ENCODE measurements at places on chromosomes 12 and 14.

DNA sequence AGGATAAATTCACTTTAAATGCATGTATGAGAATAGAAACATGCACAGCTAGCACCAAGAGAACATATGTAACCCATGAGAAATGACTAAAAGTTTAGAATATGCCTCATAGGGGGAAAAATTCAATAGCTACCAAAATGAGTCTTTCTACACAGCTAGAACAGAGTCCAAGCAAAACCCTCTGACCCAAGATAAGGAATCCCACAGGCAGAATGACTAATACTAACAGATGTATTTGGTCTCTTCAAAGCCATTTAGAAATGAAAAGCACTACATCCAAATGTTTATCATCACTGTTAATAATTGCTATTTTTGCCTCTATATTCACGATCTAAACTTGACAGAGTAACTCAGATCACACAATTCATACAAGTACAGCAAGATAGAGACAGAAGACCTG lies 44.0 kb downstream of the KICS2 start:
- DNase-seq = no peak

- no peak for DNase-seq
Measured at GRCh38 chr12:94336211-94336925, 123.3 kb downstream of the CEP83 start.

GRCh38 chr12:54565310-54565985 lies 16.0 kb downstream of the PDE1B start:
- no peak for DNase-seq

- DNase-seq = peak; percentile 57
Measured at GRCh38 chr14:34018564-34019244, 67.8 kb upstream of the EGLN3 start.

DNA sequence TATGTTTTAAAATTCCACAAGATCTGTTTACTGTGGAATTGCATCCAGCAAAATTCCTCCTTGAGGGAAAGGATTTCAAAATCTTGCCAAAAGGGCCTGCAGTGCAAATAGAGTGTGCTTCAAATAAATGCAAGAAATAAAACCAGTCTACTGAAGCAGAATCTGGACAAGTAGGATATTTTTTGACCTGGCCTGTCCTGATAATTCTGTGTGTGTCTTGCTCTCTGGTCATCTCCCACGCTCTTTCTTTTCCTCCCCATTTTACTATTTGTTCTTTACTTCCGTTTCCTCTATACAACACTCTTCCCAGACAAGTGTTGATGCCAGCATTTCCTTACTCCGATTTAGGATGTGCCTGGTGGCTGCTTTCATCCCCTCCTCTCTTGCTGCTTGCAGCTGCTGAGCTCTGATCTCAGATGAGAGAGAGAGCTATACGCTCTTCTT lies 115.9 kb downstream of the GPR135 start:
- DNase-seq = no peak

- DNase-seq = no peak
Measured at GRCh38 chr14:96176811-96177211, 27.8 kb upstream of the BDKRB2 start.

- DNase-seq = no peak
Measured at GRCh38 chr12:51415931-51416330, 8.7 kb upstream of the SLC4A8 start.

- DNase-seq = no peak
Measured at GRCh38 chr14:76677534-76678145, 83.6 kb upstream of the VASH1 start.

DNA sequence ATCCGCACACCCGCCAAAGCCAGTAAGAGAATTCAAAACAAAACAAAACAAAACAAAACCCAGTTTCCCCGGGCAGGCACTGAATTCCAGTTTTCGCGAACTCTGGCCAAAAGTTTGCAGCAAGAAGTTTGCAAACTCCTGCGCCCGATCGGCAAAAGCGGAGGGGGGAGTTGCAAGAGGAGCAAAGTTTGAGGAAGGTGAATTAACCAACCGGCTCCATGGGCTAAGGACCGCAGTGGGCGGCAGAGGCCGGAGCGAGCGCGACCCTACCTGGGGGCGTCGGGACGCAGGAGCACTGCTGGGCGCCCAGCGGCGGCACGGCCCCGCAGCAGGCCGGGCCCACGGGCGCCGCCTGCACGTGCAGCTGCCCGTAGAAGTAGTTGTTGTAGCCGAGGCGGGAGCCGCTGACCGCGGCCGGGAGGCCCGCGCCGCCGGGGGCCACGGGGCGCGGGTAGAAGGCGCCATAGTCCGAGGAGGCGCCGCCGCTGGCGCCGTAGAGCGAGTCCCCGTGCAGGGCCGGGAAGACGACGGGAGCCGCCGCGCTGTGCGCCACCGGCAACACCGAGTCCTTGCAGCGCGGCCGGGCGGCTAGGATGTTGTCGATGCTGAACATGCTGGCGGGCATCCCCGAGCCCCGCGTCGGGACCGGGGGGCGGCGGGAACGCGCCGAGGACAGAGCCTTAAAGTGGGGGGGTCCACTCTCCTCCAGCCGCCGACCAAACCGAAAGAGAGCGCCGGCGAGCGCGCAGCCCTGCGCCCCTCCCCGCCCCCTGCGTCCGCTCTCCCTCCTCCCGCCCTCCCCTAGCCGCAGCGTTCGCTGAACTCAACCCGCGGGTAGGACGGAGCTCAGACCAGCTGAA lies at the start of gene GSC:
Gene GSC (minus strand): TSS at position 723 of the 860 bp plus-strand sequence. CDS start 98 bp downstream, at position 625.
- no peak for DNase-seq

- no peak for DNase-seq
Measured at GRCh38 chr14:25861406-25861805, 736.4 kb downstream of the NOVA1 start.

- DNase-seq = no peak
Measured at GRCh38 chr12:117674313-117674712, 294.5 kb downstream of the KSR2 start.

GRCh38 chr12:101855364-101855884 lies 22.0 kb upstream of the DRAM1 start:
- no peak for DNase-seq

- peak; percentile 94 for DNase-seq
Measured at GRCh38 chr14:22549981-22550673, 38.9 kb downstream of the DAD1 start.

GRCh38 chr12:49233842-49234526 lies 30.9 kb upstream of the TUBA1C start:
- DNase-seq = peak; percentile 86

GRCh38 chr12:73665193-73665592 lies 872.4 kb upstream of the ATXN7L3B start:
- no peak for DNase-seq

- DNase-seq = no peak
Measured at GRCh38 chr12:128734371-128734770, 89.4 kb downstream of the SLC15A4 start.

DNA sequence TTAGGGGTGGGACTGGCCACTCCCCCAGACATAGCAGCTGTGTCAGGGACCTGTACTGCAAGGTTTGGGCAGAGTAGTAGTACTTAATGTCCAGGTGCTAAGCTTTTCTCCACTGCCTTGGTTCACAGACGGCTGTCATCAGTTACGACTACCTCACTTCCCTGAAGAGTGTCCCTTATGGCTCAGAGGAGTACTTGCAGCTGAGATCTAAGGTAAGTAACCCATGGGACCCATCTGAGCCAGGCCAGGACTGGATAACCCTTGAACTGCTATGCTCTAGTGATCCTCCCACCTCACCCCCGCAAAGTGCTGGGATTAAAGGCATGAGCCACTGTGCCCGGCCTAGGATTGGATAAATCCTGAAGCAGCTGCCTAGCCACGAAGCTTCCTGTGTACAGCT lies 22.4 kb downstream of the ADCK1 start:
- no peak for DNase-seq

DNA sequence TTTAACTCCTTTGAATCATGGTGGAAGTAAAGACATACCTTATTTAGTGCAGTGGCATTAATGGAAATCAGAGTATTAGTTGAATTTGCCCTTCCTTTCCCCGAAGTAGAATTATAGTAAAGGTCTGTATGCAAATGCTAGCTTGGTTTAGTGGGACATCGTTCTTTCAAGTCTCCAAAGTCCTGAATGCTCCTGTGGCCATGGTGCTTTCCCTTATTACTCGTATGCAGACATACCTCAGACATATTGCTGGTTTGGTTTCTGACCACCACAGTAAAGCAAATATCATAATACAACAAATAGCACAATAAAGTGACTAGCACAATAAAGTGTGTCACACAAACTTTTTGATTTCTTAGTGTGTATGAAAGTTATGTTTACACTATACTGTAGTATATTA lies 52.3 kb downstream of the MNAT1 start:
- no peak for DNase-seq

GRCh38 chr14:104758981-104759969 lies 6.3 kb downstream of the SIVA1 start:
- no peak for DNase-seq

DNA sequence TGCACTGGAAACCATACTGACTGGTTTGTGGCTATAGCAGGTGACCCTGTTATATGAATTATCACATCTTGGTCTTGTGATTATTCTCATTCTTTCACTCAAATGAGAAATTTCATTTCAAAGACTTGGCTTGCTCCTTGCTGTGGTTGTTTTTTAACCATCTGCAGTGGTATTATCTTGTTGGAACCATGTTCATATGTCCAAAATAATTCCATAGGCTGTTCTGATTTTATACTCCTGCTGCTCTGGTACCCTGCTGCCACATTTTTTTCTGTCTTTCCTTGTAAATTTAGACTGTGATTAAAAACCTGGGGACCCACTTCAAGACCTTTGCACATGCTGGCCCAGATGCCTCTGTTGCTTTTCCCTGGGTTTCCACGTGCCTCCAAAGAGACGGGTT lies 190.2 kb downstream of the TMEM117 start:
- no peak for DNase-seq

DNA sequence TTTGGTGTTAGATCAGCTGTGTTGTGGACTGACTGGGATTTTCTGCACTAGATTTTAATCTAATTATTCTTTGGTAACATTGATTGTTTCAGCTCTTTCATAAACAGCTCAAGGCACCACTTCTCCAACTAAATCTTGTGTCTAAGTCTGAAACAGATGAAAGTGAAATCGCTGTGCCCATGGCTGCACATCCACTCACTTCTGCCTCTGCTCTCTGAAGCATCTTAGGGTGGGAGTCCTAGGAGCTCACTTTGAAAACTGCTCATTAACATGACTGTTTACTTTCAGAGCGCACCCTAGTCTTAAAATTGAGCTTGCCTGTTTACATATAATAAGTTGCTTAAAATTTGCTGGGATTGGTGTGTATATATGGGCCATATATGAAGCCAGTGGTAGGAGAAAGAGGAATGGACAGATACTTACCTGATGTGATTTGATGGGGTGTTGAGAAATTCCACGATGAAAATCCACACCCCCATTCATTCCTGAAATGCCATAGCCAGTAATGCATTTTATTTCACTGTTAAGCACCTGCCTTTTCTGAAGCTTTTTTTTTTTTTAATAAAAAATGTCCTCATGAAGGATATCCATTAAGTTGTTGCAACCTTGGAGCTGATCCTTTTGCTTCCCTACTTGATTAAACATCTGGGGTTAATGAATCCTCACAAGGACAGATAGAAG lies 52.8 kb downstream of the PPFIBP1 start:
- DNase-seq = no peak

DNA sequence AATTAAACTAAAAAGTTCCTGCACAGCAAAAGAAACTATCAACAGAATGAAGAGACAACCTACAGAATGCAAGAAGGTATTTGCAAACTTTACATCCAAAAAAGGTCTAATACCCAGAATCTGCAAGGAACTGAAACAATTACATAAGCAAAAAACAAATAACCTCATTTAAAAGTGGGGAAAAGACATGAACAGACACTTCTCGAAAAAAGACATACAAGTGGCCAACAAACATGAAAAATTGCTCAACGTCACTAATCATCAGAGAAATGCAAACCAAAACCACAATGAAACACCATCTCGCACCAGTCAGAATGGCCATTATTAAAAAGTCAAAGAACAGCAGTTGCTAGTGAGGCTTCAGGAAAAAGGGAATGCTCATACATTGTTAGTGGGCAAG lies 15.2 kb downstream of the PDE6H start:
- DNase-seq = peak; percentile 39

DNA sequence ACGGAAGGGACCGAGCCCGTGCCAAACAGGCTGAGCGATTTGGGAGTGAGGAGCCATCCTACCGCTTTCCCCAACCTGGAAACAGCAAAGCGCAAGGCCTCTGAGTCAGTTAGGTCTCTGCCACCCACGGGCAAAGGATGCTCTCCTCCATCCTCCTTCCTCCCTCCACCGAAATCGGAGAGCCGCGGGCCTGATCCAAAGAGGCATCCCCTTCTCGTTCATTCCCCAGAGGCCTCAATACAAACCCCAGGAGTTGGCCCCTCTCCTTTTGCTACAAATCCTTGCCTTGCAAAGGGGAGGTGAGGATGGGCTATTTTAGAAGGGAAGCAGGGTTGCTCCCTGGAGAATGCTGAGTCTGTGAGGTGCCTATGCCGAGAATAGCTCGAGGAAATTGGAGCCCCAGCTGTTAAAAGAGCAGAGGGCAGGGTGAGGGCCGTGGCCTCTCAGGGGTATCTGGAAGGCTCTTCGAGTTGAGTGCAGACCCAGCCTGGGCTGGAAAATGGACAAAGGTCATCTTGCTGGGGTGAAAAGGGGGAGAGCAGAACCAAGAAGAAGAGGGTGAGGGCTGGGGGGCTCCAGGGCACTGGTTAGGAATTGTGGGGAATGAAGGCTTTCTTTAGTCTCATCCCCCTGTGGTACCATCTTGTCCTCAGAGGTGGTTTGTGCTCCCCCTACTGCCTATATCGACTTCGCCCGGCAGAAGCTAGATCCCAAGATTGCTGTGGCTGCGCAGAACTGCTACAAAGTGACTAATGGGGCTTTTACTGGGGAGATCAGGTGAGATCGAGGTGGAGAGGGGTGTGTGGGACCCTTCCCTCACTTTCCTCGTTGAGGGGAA lies 1.1 kb downstream of the TPI1 start:
- DNase-seq = no peak

GRCh38 chr14:92563359-92563758 lies 49.8 kb downstream of the RIN3 start:
- DNase-seq = peak; percentile 84

- no peak for DNase-seq
Measured at GRCh38 chr12:130830246-130830551, 8.9 kb downstream of the STX2 start.

GRCh38 chr14:92362781-92363235 lies 39.8 kb downstream of the SLC24A4 start:
- no peak for DNase-seq

DNA sequence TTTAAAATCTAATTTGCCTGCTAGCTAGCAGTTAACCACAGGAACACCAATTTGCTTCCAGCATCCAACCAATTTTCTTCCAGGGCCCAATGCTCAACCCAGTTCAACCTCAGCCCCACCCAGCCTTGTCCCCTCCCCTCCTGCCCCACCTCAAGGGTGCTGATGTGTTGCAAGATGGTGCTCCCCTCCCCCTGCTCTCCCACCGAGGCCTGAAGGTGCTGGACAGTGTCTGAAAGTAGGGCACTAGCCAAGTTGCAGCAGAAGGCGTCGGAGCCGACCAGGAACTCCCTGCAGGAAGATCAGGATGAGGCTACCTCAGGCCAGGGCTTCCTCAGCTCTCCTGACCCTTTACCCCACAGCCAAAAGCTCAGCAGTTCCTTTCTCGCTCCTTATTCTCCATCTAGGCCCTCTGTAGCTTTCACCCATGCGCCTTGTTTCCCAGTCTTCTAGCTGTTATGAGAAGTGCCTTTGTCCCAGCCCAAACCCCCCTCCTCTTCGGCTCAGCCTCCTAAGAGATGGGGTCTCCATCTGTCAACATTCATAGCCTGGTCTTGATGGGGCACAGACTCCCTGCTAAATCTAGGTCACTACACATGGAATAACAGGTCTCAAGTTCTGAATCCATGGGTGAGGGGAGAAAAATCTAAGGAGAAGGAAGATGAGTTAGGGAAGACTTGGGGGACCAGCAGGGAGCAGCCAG lies 3.6 kb downstream of the STAT6 start:
- no peak for DNase-seq

All from GM12865 (cell line).